IMR-90 (cell line): ENCODE measurements at places on chromosomes 13 and 19. TPM values are rescaled to one million over a fixed set of nuclear protein-coding genes. Genes with fewer than 3 reads are reported as not detected.

The MEIS3 gene
- total RNA-seq = 28.3 and 32.4 TPM in 2 replicates

The MYO9B gene
- 59.7 and 61.8 TPM in 2 replicates for total RNA-seq

The ZNF234 gene
- 11.9 and 15.8 TPM in 2 replicates for total RNA-seq

The CACNA1A gene
- total RNA-seq = 5.3 and 5.9 TPM in 2 replicates

The FAM124A gene
- total RNA-seq = not detected in 2 replicates

The MBD3L2 gene
- total RNA-seq = not detected in 2 replicates

The PRX gene
- 0.83 and 0.90 TPM in 2 replicates for total RNA-seq

The SNRNP70 gene
- total RNA-seq = 72.8 and 81.4 TPM in 2 replicates

The MCEMP1 gene
- not detected in 2 replicates for total RNA-seq

The ZNF71 gene
- total RNA-seq = 7.5 and 9.3 TPM in 2 replicates

The NLRP9 gene
- not detected in 2 replicates for total RNA-seq

The MED25 gene
- 4.7 and 5.3 TPM in 2 replicates for total RNA-seq

The ZNF563 gene
- total RNA-seq = 2.0 and 3.1 TPM in 2 replicates

The ZNF264 gene
- total RNA-seq = 23.9 and 31.9 TPM in 2 replicates

The B3GNT3 gene
- total RNA-seq = not detected in 2 replicates

The CYP2A7 gene
- not detected in 2 replicates for total RNA-seq

The TMPRSS9 gene
- total RNA-seq = not detected in 2 replicates

The RNF17 gene
- 0.18 and 0.28 TPM in 2 replicates for total RNA-seq

The CEACAM4 gene
- not detected in 2 replicates for total RNA-seq

The FAM187B gene
- total RNA-seq = not detected in 2 replicates

The LYPD5 gene
- total RNA-seq = under 0.01 and 0.36 TPM in 2 replicates

The SLC7A9 gene
- total RNA-seq = not detected in 2 replicates

The KIR3DL2 gene
- total RNA-seq = not detected in 2 replicates

The PLA2G4C gene
- 4.3 and 5.0 TPM in 2 replicates for total RNA-seq

The PLK5 gene
- not detected in 2 replicates for total RNA-seq

The PRR36 gene
- total RNA-seq = not detected in 2 replicates

The CEACAM8 gene
- total RNA-seq = not detected in 2 replicates

The TMEM150B gene
- total RNA-seq = not detected in 2 replicates

The C13orf42 gene
- total RNA-seq = not detected in 2 replicates

The SSC5D gene
- 1.4 and 1.7 TPM in 2 replicates for total RNA-seq

The PSG11 gene
- total RNA-seq = 0.18 and 0.28 TPM in 2 replicates

The LIM2 gene
- total RNA-seq = not detected in 2 replicates

The FLT3LG gene
- 0.56 and 0.90 TPM in 2 replicates for total RNA-seq

The OVOL3 gene
- total RNA-seq = not detected in 2 replicates

The CHMP2A gene
- 105 and 128 TPM in 2 replicates for total RNA-seq

The SUPT20H gene
- total RNA-seq = 44.4 and 46.6 TPM in 2 replicates

The STAP2 gene
- total RNA-seq = 1.3 and 1.4 TPM in 2 replicates

The PPP1R37 gene
- 13.1 and 13.9 TPM in 2 replicates for total RNA-seq

The ZNF442 gene
- 3.6 and 4.4 TPM in 2 replicates for total RNA-seq

The PBX4 gene
- 0.90 and 1.4 TPM in 2 replicates for total RNA-seq

The ZNF610 gene
- total RNA-seq = 3.6 TPM in 2 replicates

The PIP5K1C gene
- 10.8 and 13.6 TPM in 2 replicates for total RNA-seq

The ZNF154 gene
- 1.9 and 2.9 TPM in 2 replicates for total RNA-seq

The FUT3 gene
- not detected in 2 replicates for total RNA-seq

The GFY gene
- not detected in 2 replicates for total RNA-seq

The ELAVL3 gene
- not detected in 2 replicates for total RNA-seq

The FFAR1 gene
- total RNA-seq = not detected in 2 replicates

The DACH1 gene
- not detected in 2 replicates for total RNA-seq

The ATP8A2 gene
- total RNA-seq = 0.18 and 0.28 TPM in 2 replicates

The NLRP4 gene
- not detected in 2 replicates for total RNA-seq
